ENCODE measurements at places on chromosomes 7 and 10.

DNA sequence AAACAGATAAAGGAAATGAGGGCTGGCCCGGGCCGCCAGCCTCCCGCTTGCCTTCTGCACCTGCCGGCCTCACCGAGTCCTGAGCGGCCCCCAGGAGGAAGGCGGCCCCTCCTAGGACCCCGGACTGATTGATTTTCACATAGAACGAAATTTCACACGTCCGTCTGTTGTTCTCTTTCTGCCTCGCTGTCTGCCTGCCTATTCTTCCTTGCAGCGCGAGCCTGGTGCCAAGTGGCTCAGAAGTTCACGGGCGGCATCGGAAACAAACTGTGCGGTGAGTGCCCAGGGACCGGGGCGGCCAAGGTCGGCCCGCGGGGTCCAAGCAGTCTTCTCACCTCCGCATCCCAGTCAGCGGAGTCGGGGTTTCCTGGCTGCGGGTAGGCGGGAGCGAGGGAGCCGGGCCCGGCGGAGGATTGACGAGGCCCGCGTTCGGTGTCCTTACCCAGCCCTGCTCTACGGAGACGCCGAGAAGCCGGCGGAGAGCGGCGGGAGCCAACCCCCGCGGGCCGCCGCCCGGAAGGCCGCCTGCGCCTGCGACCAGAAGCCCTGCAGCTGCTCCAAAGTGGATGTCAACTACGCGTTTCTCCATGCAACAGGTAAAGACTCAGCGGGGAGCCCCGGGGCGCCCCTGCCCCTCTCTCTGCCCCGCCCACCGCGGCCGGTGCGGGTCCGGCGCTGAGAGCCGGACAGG is 967 bp downstream of the GAD2 start:
- DNase-seq, result no peak

GRCh38 chr10:30784524-30784896 is 155.0 kb upstream of the LYZL2 start:
- no peak for DNase-seq

DNA sequence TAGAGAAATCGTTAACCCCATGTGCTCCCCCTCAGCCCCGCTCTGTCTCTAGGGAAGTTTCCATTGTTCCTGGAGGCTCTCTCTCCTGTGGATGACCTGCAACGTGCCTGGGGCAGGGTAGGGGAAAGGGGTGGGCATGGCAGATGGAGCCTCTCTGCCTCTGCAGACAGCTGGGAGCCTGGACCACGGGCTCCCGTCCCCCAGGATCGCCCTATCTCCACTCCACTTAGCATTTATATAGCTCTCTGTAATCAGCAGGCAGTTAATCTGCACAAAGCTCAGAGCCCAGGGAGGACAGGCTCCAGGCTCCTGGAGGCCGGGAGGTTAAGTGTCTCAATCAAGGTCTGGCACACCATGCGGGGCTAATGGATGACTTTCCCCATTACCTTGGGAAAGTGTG is 369.7 kb downstream of the PLXNA4 start:
- no peak for DNase-seq

DNA sequence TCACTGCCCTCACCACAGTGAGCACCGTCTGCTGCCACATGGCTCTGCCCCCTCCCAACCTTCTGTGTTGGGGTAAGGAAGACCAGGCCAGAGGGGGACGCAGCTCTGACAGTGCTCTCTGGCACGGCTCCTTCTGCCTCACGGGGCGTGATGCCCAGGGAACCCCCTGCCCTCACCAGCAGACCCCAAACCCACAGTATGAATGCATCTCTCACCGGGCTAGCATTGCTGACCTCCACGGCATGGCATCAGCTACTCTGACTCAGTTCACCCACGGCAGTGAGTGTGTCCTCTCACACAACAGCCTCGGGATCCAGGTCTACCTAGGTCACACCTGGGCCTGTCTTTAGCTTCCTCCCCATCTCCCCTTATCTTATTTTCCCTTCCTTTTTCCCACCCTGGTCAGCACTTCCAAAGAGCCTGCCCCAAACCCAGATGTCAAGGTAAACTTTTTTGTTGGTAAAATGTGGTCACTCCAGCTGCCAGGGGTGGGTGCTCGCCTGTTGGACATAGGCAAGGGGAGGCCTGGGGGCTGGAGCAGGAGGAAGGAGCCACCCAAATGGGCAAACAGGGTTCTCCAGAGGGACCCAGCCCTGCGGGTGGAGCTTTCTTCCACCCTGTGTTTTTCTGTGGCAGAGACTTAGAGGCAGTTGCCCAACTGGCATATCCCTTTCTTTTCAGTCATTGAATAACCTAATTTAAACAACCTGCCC is 4.4 kb downstream of the CALML3 start:
- no peak for DNase-seq

DNA sequence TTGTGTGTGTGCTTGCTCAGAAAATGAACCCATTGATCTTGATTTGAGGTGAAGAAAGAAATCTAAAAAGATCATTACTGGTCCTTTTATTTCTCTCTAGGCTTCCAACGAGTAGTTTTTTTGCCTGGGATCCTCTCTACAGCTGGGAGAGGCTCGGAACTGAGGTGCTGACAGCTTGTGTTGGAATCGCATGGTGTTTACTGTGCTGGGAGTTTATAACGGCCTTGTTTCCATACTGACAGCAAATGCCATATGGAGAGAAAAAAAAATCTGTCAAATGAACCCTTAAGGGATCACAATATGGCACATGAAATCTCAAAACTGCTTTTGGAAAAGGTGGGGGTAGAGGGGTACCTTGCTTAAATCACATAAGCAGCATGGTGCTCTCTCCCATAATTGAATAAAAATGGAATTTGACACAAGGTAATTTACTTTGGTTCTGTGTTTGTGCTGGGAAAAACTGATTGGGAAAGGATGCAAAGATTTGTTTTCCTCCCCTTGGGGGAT is 165.0 kb downstream of the RGS10 start:
- no peak for DNase-seq

All from activated CD4-positive, alpha-beta T cell treated with anti-CD3 and anti-CD28 coated beads, Interleukin-2, amount 50 U/mL, for 4 hours (primary cell).